ENCODE measurements at places on chromosomes 6 and 20.

GRCh38 chr20:43916073-43916880, 1.6 kb downstream of the TOX2 start:
- peak; percentile 30 for DNase-seq

DNA sequence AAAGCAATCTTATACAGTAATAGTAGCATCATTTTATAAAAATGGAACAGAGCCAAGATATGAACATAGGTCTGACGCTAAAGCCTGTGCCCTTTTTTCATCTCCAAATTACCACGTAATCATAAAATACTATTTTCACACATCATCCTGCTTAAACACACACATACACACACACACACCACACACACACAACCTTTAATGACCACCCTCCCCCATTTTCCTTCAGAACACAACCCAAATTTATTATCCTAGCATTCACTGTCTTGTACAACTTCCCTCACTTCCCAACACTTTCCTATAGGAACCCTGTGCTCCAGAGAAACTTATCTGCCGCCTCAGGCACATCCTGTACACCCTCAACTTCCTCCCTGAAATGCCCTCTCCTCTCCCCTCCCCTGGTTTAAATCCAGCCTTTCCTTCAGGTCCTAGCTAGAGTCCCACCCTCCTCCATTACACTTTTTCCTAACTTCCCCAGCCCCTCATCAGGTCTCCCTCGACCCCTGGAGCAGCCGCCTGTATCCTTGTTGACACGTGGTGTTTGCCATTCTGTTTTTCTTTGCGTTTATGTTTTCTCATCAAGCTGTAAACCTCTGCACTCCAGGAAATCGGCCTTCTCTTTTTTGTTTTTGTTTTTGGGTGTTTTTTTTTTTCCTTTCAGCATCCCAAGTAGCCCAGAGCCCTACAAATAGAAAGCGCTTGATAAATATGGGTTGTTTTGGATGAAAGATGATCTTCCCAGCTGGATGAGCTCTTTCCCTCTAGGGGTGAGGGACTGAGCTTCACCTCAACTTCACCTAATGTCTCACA, 968 bp upstream of the MMP24 start:
- no peak for DNase-seq

DNA sequence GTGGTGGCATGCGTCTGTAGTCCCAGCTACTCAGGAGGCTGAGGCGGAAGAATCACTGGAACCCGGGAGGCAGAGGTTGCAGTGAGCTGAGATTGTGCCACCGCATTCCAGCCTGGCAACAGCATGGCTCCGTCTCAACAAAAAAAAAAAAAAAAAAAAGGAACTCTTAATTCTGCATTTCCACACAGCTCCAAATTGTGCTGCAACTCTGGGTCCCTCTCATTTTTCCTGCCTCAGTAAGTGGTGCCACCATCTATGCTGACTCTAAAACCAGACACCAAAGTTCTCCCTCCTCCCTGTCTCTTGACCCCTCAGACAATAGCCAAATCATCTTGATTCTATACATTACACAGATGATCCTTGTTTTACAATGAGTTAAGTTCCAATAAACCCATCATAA, 133.9 kb downstream of the BTBD9 start:
- no peak for DNase-seq

DNA sequence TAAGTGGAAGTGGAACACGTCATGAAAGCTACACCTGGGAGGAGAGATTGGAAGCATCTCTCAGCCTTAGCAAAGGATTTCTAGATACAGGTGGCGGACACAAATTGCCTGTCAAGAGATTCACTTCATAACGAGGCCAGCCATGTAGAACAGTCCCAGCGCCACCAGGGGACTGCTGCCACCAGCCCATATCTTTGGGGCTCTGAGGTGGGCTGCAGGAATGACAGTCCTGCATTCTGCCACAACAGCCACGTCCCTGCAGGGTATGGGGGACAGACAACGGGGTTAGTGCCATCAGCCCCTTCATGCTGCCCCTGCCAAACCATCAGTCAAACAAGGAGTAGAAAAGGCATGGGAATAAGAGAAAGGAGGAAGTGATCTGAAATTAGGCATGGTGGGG, 81.2 kb upstream of the SASH1 start:
- DNase-seq, result no peak

GRCh38 chr20:20184149-20184548, 131.8 kb downstream of the CFAP61 start:
- DNase-seq, result no peak

DNA sequence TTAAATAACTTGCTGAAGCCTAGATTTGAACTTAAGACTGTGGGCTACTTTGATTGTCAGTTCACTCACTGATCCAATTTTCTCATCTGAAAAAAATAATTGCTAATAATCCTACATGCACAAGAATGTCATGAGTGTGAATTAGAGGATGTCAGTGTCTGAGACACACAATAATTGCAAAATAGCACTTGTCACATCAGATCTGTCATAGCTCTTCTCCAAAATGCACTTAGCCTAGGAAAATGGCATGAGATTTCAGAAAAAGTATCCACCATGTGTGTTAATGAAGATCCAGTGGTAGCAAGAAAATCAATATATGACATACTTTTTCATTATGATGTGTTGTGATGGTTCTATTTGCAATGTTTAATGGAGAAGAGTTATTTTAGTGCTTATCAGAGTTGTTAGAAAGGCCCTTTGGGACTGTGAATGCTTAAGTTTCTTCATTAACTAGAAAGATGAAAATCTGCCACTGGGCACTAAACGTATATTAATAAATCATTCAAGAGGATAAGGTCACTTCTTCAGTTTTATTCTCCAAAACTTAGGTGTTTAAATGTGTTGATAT, 786.2 kb downstream of the C6orf118 start:
- DNase-seq, result no peak

DNA sequence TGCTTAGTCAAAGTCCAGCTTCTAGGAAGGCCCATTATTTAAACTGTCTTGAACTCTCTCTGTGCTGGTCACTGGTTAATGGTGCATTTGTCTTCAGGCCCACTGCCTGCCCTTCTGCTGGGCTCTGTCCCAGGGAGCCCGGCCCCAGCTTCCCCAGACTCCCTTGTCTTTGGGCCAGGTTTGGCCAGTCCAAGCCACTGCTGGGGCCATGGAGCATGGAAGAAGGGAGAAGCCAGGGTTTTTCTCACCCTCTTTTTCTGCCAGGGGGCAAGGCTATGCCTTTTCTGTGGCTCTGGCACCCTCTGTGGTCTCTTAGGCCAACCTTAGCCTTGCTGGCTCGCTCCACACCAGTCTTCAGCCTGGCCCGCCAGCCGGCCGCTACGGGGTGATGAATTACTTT, 390.0 kb upstream of the SULF2 start:
- no peak for DNase-seq

GRCh38 chr6:94065707-94066337, 646.5 kb upstream of the EPHA7 start:
- DNase-seq, result no peak

DNA sequence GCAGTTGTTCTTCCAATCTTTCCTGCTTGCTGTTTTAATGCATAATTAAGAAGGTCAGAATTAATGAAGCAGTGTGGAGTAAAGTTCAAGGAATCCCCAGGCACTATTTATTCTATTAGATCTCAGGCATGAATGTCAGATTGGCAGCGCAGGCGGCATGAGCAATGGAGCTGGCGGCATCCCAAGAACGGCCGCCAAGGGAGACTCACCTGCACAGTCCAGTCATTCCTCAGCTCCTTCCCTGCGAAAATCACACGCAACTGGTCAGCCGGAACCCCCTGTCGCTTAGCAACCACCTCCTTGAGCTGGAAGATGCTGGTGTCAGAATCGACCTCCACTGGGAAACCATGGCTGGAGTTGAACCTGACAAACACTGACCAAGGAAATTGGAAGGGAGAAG, 284.5 kb downstream of the PRKN start:
- no peak for DNase-seq

GRCh38 chr20:56929606-56930005, 300.5 kb downstream of the TFAP2C start:
- DNase-seq, result no peak

GRCh38 chr6:137881522-137881886, 14.4 kb downstream of the TNFAIP3 start:
- DNase-seq, result no peak

DNA sequence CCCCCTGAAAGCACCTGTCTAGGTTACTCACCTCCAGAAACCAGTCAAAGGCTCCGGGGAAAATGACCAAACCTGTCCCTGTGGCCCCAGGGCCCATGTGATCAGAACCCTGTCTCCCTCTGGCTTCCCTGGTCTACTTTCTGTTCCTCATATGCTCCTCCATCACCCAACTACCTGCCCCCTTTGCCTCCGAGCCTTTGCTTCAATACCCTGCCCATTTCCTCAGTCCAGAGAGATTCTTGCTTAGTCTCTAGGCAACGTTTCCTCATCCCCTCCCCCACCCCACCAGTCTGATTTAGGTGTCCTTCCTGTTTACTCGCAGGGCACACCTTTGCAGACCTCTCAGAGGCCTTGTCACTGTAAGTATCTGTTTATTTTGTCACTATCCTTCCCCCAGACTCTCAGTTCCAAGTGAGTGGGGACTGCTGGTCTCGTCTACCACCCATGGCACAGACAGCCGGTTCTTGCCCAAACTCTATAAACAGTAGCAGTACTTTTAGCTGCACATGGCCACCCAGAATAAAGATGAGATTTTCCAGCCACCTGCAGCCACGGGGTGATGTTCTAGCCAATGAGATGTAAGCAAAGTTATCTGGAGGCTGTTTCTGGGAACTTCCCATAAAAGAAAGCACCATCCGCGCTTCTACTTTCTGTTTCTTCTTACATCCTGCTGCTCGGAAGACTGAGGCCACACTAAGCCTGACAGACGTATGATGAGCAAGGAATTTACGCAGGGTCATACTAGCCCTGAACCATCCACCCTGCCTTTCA, 13.3 kb downstream of the ELOVL5 start:
- DNase-seq, result no peak

DNA sequence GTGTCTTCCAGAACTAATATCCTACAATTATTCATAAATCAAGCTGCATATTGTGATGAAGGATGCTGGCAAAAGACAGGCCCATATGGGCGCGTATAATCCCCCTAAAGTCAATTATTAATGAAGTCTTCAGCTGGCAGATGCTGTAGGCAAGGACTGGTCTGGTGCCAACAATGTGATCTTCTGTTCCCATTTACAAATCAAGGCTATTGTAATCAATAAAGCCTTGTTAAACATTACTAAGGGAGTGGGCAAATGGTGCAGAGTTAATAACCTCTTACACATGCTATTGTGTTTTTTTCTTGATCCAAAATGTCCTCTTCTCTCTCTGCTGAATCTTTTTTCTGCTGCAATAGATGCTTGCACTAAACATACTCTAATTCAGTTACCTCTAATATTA, 119.0 kb downstream of the ALDH8A1 start:
- DNase-seq, result no peak

- peak; percentile 98 for DNase-seq
Observed at GRCh38 chr20:34558320-34559218, at the start of gene MAP1LC3A. Gene MAP1LC3A, plus strand, starts transcription at chr20:34558718. Its CDS starts 151 bp downstream, at chr20:34558869.

Data from AG08395 (cell line).